ENCODE measurements at places on chromosomes 5 and 9. TPM values are rescaled to one million over a fixed set of nuclear protein-coding genes. Genes with fewer than 3 reads are reported as not detected.

The FOXB2 gene
- not detected for total RNA-seq

The NOP16 gene
- 43.5 TPM for total RNA-seq

The TMEM252 gene
- total RNA-seq = not detected

The CAMK4 gene
- total RNA-seq = 1.0 TPM

The MLANA gene
- total RNA-seq = not detected

The NR4A3 gene
- 4.8 TPM for total RNA-seq

The LRRC26 gene
- total RNA-seq = not detected

The CXCL14 gene
- 2.3 TPM for total RNA-seq

The PALM2AKAP2 gene
- 0.91 TPM for total RNA-seq

The IRX2 gene
- total RNA-seq = not detected

The MEF2C gene
- total RNA-seq = 143 TPM

The CDC25C gene
- not detected for total RNA-seq

The TGFBI gene
- 41.4 TPM for total RNA-seq

The TYRP1 gene
- total RNA-seq = 0.84 TPM

The TRAF2 gene
- total RNA-seq = 3.5 TPM

The TXNDC8 gene
- not detected for total RNA-seq

The TMEM174 gene
- not detected for total RNA-seq

The FOXD4L3 gene
- total RNA-seq = not detected

The ANKDD1B gene
- not detected for total RNA-seq

The RASGEF1C gene
- total RNA-seq = not detected

The PARP8 gene
- 1.0 TPM for total RNA-seq

The PCDHGB7 gene
- 3.0 TPM for total RNA-seq

The ORM2 gene
- 15.6 TPM for total RNA-seq

The GFI1B gene
- total RNA-seq = not detected

The SLCO6A1 gene
- not detected for total RNA-seq

The SHISAL2B gene
- not detected for total RNA-seq

The MARCOL gene
- not detected for total RNA-seq

The LCN1 gene
- not detected for total RNA-seq

The HMCN2 gene
- total RNA-seq = 1.9 TPM

The SPDL1 gene
- 3.3 TPM for total RNA-seq

The CANX gene
- total RNA-seq = 141 TPM

The AJM1 gene
- 1.5 TPM for total RNA-seq

The BTNL8 gene
- total RNA-seq = 0.59 TPM

The CDC20B gene
- not detected for total RNA-seq

The B4GALT7 gene
- total RNA-seq = 13.9 TPM

The RANBP6 gene
- total RNA-seq = 15.5 TPM

The GRXCR2 gene
- total RNA-seq = not detected

The CCNJL gene
- 0.18 TPM for total RNA-seq

The FCN2 gene
- not detected for total RNA-seq

The KIF27 gene
- 2.4 TPM for total RNA-seq

The NR6A1 gene
- 2.1 TPM for total RNA-seq

The SPATA9 gene
- total RNA-seq = not detected

All from gastrocnemius medialis (tissue), 4 donors.